ENCODE measurements at places on chromosomes 3 and 15.

GRCh38 chr3:98500019-98500418, 2.5 kb downstream of the OR5K2 start:
- DNase-seq: no peak

- DNase-seq: no peak
Observed at GRCh38 chr15:78079298-78080087, 2.0 kb upstream of the TBC1D2B start.

GRCh38 chr3:67685499-67685898, 31.1 kb upstream of the SUCLG2 start:
- DNase-seq: no peak

DNA sequence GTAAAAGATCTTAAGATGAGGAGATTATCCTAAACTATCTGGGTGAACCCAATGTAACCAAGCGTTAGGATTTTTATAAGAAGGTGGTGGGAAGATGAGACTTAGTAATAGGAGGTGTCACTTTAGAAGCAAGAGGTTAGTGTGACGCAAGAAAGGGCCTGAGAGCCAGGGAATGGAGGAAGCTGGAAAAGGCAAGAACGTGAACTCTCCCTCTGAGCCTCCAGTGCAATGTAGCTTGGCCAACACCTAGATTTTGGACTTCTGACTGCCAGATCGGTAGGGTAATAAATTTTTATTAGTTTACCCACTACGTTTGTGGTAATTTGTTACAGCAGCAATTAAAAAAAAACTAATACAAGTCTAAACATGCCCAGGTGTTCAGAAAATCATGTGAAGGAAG, 20.8 kb upstream of the CNTN6 start:
- DNase-seq: no peak

DNA sequence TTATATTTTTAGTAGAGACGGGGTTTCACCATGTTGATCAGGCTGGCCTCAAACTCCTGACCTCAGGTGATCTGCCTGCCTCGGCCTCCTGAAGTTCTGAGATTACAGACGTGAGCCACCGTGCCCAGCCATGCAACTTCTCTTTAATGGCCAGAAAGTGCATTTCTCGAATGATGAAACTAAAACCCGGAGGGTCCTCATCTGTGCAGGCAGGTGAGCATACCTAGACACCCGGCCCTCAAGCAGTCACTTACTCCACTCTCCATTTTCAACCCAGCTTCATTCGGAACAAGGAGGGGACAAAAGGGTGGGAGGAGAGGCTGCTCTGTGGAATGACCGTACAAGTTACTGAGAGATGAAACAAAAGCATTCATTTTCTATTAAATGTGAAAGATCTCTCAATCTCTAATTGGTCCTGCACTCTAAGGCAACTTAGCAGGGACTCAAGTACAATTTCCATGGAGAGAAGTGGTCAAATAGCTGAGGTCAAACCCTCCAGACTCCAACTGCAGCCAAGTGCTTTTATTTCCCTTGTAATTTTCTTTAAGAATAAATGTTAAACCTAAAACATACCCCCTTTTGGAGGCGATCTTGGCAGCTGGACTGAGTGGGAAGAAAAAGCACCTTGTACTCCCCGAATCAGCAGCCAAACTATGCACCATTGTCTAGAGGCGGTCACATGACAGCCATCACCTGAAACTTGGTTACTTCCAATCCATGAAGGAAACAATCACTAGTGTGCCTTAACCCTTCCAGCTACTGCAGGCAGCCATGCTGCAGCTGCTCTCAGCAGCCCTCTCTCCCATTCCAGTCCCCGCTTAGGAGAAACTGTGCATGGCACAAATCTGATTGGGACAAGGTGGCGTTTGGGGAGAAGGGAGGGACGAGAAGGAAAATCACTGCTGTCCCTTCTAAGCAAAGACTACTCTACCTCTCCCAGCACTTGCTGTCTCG, 62.2 kb downstream of the VGLL4 start:
- no peak for DNase-seq

- no peak for DNase-seq
Observed at GRCh38 chr3:185878920-185879319, 54.1 kb upstream of the IGF2BP2 start.

GRCh38 chr15:76931397-76932134, at the start of gene RCN2:
Gene RCN2, plus strand, starts transcription at chr15:76931749. Its CDS starts 93 bp downstream, at chr15:76931842.
- DNase-seq: peak; percentile 70

GRCh38 chr15:45863881-45864580, 229.2 kb downstream of the SQOR start:
- no peak for DNase-seq

DNA sequence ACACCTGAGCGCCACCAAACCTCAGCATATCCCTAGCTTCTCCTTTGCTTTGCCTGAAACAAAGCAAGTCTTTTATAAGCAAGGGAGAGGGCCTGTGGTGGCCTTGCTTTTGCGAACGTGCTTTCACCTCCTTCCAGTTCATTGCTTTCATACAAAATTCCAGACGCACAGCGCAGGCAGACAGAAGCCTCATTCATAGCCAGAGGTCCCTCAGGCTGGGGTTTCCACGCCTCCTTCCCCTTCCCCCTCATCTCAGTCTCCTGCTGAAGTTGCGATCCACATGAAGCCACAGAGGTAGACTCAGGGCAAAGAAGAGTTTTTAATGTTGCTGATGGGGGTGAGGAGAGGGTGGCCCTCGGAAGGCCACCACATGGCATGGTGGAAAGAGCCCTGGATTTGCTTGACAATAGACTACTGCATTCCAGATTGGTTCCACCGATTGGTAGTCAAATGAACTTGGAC, 59.4 kb upstream of the FLNB start:
- no peak for DNase-seq

GRCh38 chr3:62723914-62724217, 151.3 kb downstream of the CADPS start:
- DNase-seq: no peak

DNA sequence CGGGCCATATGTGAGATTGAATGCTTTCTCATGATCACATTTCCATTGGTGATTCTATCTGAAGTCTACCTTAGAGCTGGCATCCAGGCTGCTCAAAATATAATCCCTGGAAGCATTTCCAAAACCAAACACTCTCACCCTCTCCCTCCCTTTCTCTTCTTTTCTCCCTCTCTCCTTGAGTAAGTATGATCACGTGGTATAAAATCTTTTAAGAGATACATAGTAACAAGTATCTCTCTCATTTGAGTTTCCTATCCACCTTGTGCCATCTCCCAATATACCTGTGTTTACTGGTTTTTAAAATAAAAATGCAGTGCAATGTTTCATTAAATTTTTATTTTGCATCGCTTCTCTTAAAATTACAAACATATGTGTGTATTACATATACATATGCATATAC, 350.9 kb upstream of the KCNH8 start:
- DNase-seq: no peak

DNA sequence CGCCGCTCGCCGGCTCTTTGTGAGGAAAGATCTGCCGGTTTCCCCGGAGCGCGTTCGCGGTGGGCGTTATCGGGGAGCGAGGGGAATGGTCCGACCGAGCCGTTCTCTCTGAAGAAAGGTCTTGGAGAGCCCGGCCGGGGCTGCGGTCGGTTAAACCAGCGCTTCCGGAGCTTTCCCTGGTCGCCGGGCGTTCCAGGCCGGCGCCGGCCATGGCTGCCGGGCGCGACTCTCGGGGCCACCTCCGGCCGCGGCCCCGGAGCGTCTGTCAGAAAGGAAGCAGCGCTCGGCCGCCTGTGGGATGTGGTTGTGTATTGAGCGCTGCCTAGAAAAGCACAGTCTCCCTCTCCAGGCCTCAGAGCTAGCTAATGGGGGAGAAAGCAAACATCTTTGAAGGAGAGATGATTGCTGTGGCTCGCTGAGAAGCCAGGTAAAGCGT, 731 bp downstream of the FYTTD1 start:
- DNase-seq: no peak

DNA sequence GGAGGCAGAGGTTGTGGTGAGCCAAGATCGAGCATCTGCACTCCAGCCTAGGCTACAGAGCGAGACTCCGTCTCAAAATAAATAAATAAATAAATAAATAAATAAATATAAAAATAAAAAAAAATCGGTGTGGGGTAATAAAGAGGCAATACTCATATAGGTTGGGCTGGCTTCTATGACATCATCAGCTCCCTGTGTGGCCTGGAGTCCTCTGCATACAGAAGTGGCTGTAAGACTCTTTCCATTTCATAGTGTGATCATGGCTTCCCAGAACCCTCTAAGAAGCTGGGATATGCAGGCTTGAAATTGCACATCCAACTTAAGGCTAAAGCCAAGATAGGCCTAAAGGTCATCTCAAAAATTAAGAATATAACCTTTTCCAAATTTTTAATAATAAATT, 101.6 kb downstream of the ZIC4 start:
- no peak for DNase-seq

GRCh38 chr3:37753428-37753827, 108.3 kb upstream of the CTDSPL start:
- no peak for DNase-seq

DNA sequence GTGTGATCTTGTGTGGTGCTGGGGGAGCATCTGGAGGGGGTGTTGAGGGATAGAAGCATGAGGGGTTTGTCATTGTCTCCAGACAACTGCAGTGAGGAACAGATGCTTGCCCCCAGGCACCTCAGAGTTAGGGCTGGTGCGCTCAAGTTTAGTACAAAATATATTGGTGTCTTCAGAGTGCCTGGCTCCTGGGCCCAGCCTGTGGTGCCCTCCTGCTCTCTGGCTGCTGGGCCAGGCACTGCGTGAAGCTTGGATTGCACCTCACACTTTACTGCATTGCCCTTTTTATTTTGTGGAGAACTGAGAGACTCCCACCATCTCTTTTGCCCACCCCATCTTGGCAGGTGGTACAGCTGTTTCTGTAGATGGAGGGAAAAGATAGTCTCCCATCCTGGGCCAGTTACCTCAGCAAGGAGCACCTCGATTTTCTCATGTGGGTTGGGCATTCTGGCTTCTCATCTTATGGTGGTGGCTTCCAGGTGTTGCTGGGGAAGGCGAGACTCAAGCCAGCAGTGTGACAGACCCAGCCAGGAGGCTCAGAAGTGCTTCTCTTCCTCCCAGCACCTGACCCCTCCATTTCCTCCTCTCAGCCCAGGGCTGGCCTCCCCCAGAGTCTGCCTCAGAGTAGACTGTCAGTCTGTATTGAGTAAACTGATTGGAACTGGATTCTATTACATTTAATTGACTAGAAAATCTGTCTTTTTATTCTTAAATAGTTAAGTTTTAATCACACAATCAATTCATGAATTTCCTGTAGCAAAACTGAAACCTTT, 140.5 kb downstream of the DNAJB8 start:
- DNase-seq: no peak

- DNase-seq: peak; percentile 60
Observed at GRCh38 chr3:20511863-20512505, 326.0 kb upstream of the SGO1 start.

GRCh38 chr3:160472344-160472743, 22.8 kb upstream of the TRIM59 start:
- DNase-seq: no peak

DNA sequence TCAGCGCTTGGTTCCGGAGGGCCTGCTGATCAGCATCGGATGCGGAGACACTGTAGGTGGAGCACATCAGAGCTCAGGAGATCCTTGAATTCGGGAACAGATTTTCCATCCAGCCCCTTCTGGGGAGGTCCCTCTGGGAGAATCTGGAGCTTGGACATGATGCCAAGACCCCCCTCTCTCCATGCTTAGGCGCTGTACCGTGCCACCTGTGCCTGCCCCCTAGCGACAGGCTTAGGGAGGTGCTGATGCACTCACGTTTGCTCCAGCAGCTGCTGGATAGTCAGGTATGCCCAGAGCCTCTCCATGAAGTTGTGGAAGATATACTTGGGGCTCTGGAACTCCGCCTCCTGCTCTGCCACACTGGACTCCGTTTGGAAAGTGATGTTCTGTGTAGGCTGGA, 9.7 kb downstream of the ITIH4 start:
- no peak for DNase-seq

Data from HFF-Myc (cell line).